GM04504 (cell line): ENCODE measurements at places on chromosomes 11 and 22.
A peak's percentile ranks its signal among the peaks of the same experiment; 100 is the strongest.

GRCh38 chr11:37282367-37282766 is 684.3 kb upstream of the RAG2 start:
- DNase-seq = no peak

- peak; percentile 31 for DNase-seq
These were observed 313.9 kb downstream of the ST3GAL4 start for GRCh38 chr11:126669416-126669815.

- no peak for DNase-seq
These were observed 49.4 kb downstream of the RRAS2 start for GRCh38 chr11:14309425-14310192.

DNA sequence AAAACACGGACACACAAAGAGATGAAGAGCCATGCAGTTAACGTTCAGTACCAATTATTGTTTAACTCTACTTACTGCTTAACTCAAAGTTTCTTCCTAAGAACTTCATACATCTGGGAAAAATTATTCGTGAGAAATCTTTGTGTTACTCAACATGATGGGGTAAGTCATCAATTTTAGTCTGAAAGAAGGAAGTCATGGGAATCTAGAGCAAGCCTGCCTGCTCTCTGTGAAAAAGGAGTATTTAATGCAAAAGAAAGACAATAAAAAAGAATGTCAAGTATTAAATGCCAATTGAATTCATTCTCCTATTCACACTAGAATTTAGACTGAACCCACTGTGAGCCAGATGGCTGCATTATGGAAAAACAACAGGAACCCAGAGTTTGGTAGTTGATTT is 16.0 kb downstream of the TMEM123 start:
- peak; percentile 86 for DNase-seq

GRCh38 chr11:72085621-72086351 is 5.1 kb downstream of the LRRC51 start:
- no peak for DNase-seq

DNA sequence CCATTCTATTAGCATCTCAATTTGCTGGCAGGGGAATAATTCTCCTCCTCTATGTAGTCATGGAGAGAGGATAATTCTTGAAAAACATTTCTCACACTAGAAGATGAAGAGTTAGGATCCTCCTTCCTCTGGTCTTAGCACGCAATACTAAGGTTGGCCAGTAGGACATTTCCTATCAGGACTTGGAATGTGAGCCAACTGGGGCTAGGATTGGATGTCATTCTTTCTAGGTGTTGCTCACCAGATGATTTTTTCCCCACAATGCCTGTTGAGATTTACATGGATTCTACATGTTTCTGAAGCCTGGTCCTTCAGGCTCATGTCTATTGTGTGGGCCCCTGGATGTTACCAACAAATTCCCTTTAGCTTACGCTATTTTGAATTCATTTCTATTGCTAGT is 28.0 kb downstream of the SLN start:
- no peak for DNase-seq

- DNase-seq = no peak
These were observed 75.1 kb downstream of the BUD13 start for GRCh38 chr11:116697639-116698038.

GRCh38 chr11:94148189-94148588 is 19.5 kb downstream of the PANX1 start:
- no peak for DNase-seq
